ENCODE measurements at places on chromosomes 5 and 9.

- no peak for DNase-seq
These were observed 125.6 kb upstream of the LPAR1 start for GRCh38 chr9:111163716-111164389.

GRCh38 chr5:124590686-124591085 lies 155.8 kb downstream of the ZNF608 start:
- no peak for DNase-seq

GRCh38 chr5:110476164-110476563 lies 250.3 kb downstream of the TMEM232 start:
- DNase-seq = no peak

DNA sequence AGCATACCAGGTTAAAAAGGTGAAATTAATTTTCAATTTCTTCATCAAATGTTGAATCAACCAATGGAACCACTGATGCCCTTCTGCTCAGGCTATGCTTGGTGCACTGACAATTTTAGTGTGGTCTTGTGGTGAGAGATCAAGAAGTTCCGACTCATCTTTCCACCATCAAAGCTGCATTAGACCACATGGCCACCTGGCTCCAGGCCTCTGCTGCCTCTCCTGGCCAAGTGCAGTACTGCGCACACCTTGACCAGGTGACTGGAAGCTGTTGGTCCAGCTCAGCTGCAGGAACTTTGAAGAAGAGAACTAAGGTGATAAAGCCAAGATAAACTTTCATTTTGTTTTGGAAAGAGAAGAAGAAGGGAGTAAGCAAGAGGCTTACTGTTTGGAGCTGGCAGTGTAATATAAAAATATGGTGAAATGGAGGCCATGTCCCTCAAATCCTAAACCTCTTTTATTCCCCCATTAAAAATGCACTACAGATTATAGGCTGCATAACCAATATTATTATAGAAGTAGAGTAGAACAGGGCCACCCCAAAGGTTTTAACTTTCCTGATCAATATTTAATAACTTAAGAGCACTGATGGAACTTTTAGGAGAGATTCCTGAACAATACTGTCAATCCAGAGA lies 315.5 kb upstream of the C9orf72 start:
- no peak for DNase-seq

- DNase-seq = no peak
These were observed 213.4 kb downstream of the PLK2 start for GRCh38 chr5:58246461-58246944.

- DNase-seq = no peak
These were observed 8.1 kb downstream of the ARL15 start for GRCh38 chr5:54302267-54302687.

DNA sequence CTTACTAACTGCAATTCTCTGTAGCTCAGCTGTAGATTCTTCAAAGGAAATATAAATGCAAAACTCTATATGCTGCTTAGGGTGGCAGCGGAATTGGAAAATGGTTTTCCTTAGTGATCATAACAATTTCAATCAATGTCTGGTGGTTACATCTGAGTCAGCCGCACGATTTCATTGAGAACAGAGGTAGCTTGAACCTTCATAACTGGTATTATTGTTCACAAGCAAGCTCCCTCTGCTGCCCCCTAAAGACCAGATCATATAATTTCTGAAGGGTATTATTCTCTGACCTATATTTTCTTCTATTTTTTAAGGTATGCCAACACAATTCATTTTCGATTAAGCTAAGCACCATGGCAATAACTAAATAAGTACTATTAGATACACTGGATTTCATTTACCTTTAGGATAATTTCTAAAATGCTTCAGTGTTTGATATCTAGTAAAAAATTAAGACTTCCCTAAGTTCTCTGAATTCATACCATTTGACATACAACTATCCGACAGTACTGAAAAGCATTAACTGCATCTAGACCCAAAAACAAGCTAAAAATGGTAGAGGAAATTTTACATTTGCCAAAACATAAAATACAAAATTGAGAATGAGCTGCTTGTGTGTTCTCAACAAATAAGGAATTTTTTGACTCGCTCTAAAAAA lies 181.1 kb upstream of the SPEF2 start:
- no peak for DNase-seq
